ENCODE measurements at places on chromosomes 1 and 21.

DNA sequence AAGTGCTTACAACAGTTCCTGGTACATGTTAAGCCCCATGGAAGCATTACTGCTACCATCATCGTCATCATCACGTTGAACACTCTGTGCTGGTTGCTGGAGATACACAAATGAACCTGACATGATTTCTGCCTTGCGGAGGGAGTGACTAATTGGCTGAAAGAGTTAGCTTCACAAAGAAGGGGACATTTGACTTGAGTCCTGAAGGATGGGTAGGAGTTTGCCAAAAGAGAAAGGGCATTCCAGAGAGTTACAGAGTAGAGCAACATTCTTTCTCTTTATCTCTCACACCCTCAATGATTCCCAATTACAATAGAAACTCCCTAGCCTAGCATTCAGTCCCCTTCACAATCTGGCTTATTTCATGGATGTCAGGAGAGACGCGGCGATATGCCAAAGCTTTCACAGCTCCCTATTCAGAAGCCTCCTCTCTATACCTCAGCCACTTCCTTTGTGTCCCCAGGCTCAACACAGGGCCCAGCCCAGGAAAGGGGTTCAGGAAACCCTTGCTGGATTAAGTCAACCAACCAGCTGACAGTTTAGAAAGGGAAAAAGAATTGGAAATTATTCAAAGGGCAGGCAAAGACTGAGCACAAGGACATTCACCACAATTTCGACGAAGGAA is 38.0 kb downstream of the SLC1A7 start:
- DNase-seq = no peak

DNA sequence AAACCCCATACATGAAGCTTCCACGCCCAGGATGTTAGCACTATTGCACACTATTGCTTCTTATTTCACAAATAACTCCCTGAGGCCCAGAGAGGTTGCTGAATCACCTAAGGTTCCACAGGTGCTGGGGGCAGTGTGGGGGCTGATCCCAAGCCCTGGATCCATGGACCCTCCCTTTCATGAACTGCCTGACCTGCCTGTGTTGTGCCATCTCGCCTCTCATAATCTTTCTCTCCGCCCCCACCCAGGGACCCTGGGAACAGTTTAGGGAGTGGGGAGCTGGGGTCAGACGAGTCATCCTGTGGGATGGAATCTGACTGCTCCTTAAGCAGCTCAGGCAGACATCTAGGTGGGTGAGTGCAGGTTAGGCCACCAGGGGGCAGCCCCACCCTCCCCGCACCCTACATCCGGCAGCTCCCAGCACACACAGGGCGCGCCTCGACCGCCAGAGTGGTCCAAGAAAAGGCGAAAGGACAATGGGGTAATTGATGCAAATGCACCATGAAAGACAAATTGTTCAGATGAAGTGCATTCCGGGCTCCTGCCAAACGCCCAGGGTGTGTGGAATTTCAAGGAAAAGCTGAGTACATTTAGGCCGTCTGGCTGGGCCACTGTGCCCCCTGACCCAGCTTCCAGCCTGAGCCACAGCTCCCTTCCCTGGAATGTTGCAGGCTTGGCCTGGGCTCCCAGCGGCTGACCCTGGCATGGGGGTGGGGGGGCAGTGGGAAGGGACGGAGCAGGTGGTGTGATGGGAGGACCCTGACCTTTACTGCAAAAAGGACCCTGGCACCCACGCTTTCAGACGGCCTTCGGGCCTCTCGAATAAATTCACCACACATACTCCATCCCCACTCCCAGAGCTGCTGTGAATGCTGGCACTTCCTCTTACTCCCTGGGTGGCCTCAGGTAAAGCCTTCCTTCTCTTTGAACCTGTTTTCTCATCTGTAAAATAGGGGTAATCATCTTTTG is 20.8 kb downstream of the PHLDA3 start:
- DNase-seq = no peak

- no peak for DNase-seq
Observed at GRCh38 chr1:150237746-150238145, 1.8 kb upstream of the ANP32E start.

DNA sequence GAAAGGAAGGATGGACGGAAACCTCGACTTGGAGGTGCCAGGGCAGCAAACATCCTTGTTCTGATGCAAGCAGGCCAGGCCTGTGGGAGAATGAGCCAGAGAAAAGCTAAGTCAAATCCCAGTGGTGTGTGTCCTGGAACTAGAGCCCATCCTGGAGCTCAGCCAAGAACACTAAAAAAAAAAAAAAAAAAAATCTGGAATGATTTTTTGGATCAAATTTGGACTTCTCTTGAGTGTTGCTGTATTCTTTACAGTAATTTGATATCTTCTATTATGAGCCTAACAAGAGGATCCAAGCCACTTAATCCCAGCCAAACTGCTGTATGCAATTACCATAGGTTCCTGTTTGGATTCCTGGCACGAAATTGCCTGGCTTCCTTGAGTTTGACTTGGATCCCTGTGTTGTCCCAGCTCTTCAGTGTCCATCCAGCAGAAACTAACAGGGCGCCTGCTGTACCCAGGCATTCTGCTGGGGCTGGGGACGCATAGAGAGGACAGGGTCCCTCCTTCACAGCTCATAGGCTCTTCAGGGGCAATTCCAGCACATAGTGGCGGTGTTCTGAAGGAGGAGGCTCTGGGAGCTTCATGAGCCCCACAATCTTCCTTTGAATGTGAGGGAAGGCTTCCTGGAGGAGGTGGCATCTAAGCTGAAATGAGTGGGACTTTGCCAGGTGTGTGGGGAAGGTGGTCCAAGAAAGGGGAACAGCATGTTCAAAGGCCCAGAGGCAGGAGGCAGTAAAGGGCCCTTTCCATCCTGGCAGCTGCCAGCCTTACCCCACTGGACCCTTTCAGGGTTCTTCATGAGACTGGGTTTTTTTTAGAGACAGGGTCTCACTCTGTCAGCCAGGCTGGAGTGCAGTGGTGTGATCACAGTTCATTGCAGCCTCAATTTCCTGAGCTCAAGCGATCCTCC is 24.7 kb downstream of the EPHX1 start:
- DNase-seq = no peak

DNA sequence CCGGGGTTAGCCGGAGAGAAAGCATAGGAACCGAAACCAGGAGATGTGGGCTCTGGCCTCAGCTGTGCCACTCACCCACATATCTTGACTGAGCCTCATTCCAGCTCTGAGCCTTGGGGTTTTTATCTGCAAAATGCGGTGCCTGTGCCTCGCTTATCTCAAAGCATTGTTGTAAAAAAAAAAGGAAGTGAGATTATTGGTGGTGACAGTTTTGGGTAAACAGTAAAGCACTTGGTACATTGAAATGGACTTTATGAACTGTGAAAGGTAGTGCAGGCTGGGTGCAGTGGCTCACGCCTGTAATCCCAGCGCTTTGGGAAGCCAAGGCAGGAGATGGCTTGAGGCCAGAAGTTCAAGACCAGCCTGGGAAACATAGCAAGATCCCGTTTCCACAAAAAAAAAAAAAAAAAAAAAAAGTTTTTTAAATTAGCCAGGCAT is 3.8 kb downstream of the PTAFR start:
- no peak for DNase-seq

DNA sequence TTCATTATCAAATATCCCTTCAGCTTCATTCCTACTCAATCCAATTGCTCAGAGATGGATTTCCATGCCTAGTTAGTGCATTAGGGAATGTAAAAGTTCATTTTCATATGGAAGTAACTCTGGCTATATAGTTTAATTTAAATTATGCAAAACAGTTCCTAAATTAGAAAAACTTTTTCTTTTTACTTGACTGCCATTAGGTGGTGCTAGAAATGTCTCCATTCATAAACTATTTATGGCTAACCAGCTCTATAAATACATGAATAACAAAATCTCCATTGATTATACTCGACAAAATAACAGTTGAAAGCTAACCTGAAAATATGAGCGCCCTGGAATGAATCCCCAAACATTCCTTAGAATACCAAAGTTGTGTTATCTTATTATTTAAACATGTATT is 311.4 kb downstream of the USH2A start:
- no peak for DNase-seq

- DNase-seq = no peak
Observed at GRCh38 chr1:31569596-31570173, 6.6 kb upstream of the TINAGL1 start.
